Mammary epithelial cell (primary cell): ENCODE measurements at places on chromosomes 7 and 10. TPM values are rescaled to one million over a fixed set of nuclear protein-coding genes. Genes with fewer than 3 reads are reported as not detected.
A peak's percentile ranks its signal among the peaks of the same experiment; 100 is the strongest.

DNA sequence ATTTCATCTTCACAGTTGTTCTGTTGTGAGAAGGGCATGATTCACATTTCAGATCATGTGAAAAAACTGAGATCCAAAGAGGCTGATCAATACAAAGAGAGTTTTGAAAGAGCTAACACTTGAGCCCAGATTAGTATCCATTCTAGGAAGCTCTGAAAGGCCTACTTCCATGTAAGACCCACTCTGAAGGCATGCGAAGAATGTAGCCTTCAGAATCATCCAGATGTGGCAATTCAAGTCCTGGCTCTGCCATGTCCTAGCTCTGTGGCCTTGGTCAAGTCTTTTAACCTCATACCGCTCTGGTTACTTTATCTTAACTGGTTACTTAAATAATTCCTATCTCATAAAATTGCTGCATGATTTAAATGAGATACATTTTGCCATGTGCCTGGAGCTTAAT, 111.1 kb downstream of the FZD1 start:
- DNase-seq, result no peak

- DNase-seq, result no peak
Measured at GRCh38 chr7:140587243-140587642, 53.4 kb downstream of the DENND2A start.

DNA sequence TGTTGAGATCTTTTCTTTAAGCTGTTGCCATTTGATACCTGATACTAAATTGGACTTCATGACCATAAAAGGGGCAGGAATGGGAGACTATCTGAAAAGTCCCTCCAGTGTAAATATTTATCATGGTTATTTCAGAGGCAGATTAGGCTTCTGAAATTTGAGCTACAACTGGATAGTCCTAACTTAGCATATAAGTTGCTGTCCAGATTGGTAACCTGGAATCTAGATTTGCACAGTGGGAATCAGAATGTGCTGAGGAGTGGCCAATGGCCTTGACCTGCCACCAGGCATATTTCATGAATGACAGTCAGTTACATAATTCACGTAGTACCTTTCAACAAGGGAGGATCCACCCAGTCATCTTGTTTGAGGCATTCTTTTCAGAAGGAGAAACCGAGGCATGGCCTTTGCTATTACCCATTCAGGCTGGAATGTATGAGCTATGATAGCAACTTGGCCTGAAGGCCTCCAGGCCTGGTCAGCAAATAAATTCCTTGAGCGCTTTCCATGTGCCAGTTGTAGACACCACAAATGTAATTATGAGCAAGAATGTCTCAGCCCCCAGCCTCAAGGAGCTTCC, 80.0 kb downstream of the EEPD1 start:
- DNase-seq, result no peak

- DNase-seq, result no peak
Measured at GRCh38 chr10:113272511-113272910, 280.3 kb upstream of the HABP2 start.

DNA sequence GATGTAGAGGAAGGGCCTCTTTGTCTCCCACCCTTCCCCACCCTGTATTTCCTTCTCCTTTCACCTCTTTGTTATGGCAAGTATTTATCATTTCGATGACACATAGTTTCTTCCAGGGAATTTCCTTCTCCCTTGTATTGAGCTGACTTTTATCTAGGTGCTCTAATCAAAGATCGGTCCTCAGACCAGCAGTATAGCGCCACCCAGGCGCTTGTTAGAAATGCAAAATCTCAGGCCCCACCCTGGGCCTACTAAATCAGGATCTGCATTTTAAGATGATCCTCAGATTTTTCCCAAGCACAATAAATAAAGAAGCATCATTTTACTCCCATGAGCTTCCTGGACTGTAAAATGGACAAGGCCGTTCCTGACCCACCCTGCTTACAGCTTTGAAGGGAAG, 12.0 kb upstream of the GOT1 start:
- no peak for DNase-seq

- DNase-seq, result no peak
Measured at GRCh38 chr7:145009876-145010275, 174.0 kb upstream of the TPK1 start.

DNA sequence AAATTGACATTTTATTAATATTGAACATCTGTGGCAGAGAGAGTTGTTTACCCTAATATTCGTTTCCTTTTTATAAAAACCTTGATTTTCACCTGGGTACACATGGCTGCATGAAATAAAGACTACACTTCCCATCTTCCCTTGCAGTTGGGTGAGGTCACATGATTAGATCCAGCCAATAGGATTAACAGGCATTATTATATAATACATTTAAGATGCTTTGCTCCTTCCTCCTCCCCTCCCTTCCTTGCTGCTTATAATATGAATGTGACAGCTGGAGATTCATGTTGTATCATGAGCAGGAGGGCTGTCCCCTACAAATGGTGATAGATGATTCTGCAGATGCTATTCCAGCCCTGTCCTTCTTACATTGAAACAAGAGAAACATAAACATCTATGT, 146.6 kb downstream of the SH2D4B start:
- DNase-seq, result peak; percentile 24

- DNase-seq, result peak; percentile 45
Measured at GRCh38 chr7:106065575-106066500, 46.3 kb downstream of the SYPL1 start.

GRCh38 chr10:115417585-115418265, 324.6 kb downstream of the ATRNL1 start:
- peak; percentile 45 for DNase-seq

DNA sequence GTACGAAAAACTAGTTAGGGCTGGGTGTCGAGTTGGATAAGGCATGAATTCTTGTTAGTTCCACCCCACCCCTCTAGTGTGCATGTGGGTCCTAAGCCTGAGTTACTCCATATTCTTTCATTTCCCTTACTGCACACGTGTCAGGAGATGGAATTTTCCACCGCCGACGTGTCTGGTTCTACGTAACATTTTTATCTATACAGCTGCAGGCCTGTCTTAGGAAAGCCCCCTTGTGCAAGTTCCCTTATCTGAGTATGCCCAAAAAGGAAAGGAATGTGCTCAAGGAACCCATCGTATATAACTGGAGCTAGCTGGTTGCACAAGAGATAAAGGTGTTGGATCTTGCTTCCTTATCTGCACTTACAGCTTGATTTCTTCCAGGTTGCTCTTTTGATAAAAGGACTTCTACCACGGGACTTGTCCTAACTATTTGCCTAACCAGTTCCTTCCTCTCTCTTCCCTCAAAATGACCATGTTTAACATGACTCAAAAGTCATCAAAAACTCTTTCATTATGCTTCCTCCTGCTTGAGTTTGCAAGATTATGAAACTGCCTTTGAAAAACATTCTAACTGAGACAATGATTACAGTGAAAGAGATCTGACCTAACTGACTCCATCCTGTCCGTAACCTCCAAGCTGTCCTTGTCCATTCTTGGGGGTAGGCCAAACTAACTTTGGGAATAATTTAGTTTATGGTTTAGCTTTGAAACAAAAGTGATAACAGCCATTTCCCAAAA, 181.4 kb downstream of the AKR1D1 start:
- no peak for DNase-seq

- no peak for DNase-seq
Measured at GRCh38 chr7:104976966-104977636, 36.9 kb upstream of the KMT2E start.

DNA sequence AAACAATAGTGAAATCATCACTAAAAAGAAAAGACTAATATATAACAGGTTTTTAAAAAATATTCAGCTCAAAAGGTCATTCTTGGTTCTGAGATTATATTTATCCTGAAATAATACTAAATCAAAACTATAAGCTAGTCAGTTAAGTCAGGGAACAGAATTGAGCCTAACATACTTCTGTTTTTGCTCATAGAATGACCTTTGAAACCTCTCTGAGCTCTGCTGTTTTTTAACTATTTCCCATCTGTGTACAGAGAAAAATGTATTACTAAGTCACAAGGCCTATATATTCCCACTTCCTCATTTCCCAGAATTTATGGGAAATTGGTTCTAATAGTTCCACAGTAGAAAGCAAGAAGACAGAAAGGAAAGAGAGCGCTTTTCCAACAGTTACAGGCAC, 346.8 kb upstream of the ETV1 start:
- DNase-seq, result no peak

- DNase-seq, result no peak
Measured at GRCh38 chr7:22872096-22872807, 49.6 kb upstream of the TOMM7 start.

Gene STEAP2
- total RNA-seq, result 9.2 TPM

Gene DLX6
- not detected for total RNA-seq

Gene TAS2R38
- total RNA-seq, result not detected in 2 replicates

Gene ITPRID1
- total RNA-seq, result not detected in 2 replicates

Gene UBE2D1
- 13.9 and 14.5 TPM in 2 replicates for total RNA-seq

Gene NUDT13
- 1.3 TPM for total RNA-seq

Gene SNCG
- total RNA-seq, result 19.3 and 25.7 TPM in 2 replicates

Gene GRID2IP
- total RNA-seq, result not detected
